D341Med (cell line): ENCODE measurements at places on chromosomes 5 and 9.

DNA sequence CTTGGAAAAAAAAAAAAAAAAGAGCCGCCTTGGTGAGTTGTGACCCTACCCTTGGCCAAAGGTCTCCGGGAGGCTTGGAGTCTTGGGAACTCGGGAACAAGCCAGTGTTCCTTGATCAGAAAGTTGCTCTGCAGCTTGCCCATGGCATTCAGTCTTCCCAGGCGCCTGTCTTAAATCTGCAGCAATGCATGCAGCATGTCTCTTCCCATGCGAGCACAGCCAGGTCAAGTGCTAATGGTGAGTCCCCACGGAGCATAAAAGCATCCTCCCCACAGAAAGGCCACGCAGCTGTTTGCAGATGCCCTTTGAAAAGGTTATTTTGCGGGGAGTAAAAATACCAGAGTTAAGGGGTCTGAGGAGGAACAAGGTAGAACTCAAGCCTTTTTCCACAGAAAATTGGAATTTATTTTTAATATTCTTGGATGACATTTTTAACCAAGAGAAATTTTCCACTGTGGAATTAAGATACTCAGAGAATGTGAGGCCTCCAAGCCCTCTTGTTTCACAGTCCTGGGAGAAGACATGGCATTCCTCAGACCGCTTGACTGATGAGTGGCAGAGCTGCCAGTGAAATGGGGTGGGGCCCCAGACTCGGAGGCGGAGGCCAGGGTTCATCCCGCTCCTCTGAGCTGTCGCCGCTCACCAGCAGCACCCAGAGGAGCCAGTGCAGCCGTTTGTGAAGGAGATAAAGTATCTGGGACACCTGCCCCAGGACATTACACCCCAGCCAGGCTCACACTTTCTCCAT, 81.6 kb downstream of the CYFIP2 start:
- no peak for DNase-seq

DNA sequence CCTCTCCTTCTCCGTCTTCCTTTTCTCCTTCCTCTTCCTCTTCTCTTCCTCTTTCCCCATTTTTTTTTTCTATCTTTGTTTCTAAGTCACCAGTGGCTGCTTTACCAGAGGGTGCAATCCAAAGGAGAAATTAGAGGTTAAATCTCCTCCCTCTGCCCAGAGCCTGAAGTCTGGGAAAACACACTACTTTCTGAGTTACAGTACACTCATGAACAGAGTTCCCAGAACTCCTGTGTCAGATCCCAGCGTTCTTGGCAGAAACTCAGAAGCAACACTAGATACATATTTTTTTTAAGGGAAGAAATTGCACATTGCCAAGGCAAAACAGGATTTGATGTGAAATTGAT, 189.0 kb downstream of the SNCAIP start:
- DNase-seq: no peak

DNA sequence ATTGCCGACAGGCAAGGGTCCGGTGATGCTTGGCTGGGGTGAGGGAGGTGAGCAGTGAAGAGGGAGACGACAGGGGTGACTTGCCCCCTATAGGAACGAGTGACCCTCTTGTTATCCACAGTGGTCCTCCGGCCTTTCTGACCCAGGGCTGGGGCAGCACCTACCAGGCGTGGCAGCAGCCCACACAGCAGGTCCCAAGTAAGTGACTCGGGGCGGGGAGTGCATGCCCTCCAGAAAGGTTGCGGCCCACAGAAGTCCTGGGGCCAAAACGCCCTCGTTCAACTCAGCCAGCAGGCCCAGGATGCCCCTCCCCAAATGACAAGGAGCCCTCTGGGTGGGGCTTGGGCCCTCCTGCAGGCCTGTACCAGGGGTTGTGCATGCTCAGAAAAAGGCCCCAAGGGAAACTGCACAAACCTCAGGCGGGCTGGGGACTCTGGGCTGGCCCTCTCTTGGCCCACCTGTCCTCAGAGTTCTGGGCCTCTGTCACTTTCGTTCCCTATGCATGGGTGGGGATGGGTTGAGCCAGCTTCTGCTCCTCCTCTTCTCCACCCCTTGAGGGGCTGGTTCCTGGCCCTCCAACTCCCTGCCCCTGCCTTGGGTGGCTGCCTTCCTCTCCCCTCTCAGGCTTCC, 32.2 kb upstream of the PRDM12 start:
- no peak for DNase-seq

GRCh38 chr5:111745075-111745739, 11.8 kb downstream of the NREP start:
- DNase-seq: no peak

- DNase-seq: no peak
Observed at GRCh38 chr5:137565450-137565849, 66.3 kb upstream of the SPOCK1 start.

DNA sequence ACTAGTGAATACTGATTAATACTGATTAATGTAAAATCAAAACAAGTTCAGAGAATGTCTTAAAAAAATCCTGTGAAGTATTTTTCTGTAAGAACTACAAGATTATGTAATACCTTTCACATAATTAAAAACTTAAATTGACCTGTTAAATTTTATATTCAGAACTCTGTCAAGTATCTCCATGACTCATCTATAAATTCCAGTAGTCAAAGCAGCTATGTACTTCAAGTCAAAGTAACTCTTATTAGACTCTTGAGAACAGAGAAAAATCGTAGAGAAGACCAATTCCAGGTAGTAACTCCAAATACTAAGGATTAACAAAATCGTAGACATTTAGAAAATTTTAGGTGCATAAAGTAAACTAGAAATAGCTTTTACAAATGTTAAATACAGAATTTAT, 77.1 kb downstream of the HOMER1 start:
- no peak for DNase-seq

DNA sequence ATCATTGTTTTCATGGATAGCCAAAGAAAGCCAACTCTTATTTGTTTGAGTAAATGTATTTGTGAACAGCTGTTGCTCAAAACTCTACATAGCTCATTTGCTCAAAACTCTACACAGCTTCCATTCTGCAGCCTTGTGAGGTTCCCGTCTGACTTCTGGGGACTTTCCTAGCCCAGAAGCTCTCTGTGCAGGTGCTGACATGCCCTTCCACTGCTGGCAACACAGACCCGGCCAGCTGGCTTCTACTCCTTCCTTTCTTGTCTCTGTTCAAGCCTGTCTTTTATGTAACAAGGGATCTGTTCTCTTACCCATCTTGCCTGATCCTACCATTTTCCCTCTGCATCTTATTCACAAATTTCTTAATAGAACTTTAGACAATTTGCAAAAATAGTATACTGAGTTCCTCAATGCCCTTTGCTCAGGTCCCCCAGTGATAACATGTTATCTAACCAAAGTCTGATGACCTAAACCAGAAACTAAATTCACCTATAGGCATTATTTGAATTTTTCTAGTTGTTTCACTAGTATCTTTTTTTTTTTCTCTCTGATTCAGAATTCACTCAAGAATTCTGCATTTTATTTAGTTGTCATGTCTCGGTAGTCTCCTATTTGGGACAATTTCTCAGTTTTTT, 556.5 kb upstream of the SEMA6A start:
- DNase-seq: no peak

DNA sequence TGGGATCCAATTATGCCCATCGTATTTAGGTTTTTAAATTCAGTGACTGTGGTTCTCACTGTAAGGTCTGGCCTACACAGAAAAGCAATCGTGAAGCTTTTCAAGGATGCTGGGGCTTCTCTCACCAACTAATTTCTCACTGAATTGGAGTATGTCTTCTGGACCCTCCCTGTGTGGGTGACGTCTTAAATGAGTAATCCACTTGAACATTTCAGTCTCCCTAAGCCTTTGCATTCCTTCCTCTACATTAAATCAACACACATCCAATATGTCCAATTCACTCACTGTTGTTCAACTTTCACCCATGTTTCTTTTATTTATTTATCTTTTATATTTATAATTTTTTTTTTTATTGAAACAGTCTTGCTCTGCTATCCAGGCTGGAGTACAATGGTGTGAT, 12.5 kb upstream of the BTF3 start:
- no peak for DNase-seq

DNA sequence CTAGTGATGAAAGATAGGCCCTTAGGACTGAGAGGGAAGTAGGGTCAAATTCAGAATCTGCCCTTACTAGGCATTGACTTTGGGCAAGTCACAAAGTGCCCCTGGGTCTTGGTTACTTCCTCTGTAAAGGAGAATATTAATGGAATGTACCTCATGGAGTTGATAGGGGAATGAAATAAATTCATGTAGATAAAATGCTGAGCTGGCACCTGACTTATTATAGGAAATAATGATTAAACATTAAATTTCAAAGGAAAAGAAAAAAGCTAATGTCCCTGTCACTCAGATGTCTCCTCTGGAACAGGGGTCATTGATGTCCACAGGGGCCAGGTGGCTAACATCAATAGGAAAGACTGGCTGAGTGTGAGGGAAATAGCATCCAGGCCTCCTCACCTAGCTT, 321.4 kb downstream of the TRIM32 start:
- no peak for DNase-seq

DNA sequence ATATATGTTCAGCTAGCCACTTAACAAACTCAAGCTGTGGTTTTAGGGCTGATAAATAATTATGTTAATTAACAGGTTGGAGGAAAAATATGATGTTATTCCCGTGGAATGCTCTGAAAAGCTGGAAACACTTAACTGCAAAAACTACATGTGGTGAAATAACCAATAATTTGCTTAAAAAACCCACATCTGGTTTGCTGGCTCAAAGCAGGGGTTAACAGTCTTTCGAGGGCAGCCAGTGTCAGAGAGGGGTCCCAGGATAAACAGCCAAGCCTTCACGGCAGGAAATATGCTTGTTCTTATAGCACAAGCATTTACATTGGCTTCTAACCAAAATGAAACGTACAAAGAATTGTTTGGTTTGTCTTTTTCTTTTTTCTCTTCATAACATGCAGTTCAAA, 254.0 kb upstream of the GAS1 start:
- DNase-seq: no peak

- DNase-seq: peak; percentile 62
Observed at GRCh38 chr5:133052317-133053175, 733 bp downstream of the HSPA4 start.

DNA sequence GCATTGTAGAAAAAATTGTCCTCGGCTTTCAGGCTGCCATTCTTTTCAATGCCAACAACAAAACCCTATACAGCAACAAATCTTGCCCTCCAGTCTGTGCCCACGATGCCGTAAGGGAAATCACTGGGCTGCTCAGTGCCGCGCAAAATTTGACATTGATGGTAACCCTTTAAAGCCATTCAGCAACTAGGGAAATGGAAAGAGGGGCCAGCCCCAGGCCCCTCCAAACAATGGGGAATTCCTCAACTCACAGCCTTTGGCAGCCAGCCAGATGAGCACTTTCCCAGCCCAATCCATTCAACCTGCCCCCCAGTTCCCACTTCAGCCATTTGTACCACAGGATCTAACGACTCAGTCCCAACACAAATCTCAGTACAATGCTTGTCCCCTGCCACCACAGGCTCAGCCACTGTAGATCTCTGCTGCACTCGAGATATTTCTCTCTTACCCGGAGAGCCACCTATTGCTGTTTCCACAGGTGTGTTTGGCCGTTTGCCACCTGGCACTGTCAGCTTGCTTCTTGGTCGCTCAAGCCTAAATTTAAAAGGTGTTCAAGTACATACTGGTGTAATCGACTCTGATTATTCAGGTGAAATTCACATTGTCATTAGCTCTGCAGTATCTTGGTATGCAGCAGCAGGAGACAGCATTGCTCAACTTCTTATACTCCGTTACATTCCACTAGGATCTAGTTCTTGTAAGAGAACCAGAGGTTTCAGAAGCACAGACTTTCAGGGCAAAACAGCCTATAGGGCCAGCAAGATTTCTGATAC, 103.3 kb downstream of the SYK start:
- no peak for DNase-seq

DNA sequence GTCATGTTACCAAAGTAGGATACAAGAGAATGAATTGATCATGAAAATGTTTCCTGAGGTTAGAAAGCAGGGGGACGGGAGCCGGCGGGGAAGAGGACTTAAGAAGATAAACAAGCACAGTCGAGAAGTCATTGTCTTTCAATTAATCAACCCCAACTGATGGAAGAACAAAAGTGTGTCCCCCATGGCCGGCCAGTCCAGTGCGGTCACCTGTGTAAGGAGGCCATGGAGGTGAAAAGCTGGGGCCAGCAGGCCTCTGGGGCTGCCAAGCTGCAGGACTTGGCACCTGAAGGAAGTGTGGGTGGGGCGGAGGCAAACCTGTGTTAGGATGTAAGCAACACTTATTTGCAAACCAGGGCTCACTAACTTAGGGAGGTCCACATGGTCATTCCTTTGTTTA, 223.3 kb upstream of the TBCA start:
- no peak for DNase-seq

DNA sequence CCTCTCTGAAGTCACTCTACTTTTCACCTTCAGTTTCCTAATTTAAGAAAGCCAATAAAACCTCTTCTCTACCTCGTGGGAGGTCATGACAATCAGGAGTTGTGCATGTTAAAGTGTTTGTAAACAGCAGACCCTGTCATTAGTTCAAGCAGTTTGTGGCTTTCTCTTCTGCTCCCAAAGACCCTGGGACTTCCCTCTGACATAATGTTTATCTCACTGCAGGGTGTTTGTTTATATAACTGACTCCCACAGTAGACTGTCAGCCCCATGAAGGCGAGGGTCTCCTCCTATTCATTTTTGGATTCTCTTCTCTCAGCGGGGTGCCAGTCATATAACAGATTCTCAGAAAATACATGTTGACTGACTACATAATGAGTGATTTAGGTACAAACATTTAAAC, 360.0 kb upstream of the ZNF462 start:
- no peak for DNase-seq

- DNase-seq: no peak
Observed at GRCh38 chr5:34606101-34606500, 50.0 kb upstream of the RAI14 start.

DNA sequence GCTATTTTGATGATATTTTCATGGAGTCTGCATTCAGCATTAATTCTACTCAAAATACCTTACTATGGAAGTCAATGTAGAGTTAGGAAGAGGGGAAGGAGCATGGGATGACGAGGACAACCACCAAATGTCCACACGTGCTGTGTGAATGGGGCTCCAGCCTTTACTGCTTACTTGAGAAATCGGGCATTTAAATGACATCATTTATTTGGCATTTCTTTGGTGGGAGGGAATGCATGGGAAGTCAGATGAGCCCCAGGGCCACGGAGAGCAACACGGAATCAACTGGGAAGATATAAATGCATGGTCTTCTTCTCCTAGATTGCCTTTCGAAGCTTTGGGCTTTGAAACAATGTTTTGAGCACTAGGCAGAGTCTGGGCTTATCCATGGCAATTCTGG, 458.5 kb upstream of the KLF4 start:
- no peak for DNase-seq
